ENCODE measurements at places on chromosomes 7 and 10. TPM values are rescaled to one million over a fixed set of nuclear protein-coding genes. Genes with fewer than 3 reads are reported as not detected.

The NEUROD6 gene
- total RNA-seq = not detected

DNA sequence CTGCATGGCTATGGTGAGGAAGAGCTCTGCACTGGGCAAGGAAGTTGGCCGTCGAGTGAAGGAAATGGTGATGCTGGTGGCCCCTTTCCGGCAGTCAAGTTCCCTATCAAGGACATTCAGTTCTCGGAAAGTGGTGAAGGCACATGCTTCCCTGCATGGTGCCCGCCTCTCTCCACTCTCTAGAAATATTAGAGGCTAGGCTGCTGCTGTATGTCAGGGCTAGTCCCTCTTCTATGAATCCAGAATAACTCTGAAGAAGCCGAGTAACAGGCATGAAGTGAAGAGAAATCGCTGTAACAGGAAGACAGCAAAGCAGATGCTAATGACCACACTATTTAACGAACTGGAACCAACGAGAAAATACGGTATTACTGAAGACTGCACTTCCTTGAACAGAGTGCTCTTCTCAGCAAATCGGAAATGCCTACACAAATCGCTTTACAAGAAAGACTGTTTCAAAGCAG is 5.4 kb downstream of the IDI1 start:
- peak overlapping the region; percentile 16 for H3K4me3 ChIP-seq
- peaks cover 17% of the 10 kb centered on the region for H3K36me3 ChIP-seq
- H3K27me3 ChIP-seq = no peaks in the 10 kb centered on the region
- DNase-seq = no peak

DNA sequence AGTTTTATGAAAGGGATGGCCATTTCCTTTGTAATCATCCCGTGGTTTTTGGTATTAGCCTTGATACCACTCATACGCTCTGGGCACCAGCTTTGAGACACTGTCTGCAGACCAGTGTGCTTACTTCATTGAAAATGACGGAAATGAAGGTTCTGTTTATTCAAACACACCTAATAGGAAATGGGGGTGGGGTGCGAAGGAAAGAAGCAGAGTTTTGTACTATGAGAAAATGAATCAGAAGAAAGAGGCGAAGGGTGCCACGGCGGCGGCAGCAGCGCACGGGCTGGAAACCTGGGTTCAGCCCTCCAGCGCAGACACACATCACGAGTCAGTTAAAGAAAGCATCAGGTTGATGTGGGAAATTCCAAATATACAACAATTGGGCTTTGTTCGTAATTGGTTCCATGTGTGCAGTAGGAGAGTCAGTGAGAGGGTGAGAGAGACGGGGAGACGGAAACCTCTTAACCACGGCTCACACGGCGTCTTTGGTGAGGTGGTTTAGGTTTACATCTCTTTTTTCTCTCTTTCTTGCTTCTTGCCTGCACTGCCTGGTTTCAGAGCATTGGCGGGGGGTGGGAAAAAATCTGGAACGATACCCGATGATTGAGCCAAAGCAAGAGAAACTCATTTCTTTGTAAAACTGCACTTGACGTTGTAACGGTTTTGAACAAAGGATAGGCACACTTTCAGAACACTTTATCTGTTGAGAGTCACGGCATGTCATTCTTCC is 321.2 kb downstream of the FRMD4A start:
- H3K27ac ChIP-seq = peak overlapping the region; percentile 8
- H3K4me1 ChIP-seq = peaks cover 32% of the 10 kb centered on the region
- no peaks in the 10 kb centered on the region for H3K36me3 ChIP-seq
- no peaks in the 10 kb centered on the region for H3K27me3 ChIP-seq

GRCh38 chr7:28178599-28178998 is 2.0 kb downstream of the JAZF1 start:
- H3K4me1 ChIP-seq = peaks cover 12% of the 10 kb centered on the region
- no peak overlapping the region for H3K27ac ChIP-seq
- H3K27me3 ChIP-seq = no peaks in the 10 kb centered on the region
- H3K4me3 ChIP-seq = no peak overlapping the region
- no peaks in the 10 kb centered on the region for H3K36me3 ChIP-seq

GRCh38 chr10:99908512-99908911 is 101.2 kb downstream of the DNMBP start:
- H3K36me3 ChIP-seq = no peaks in the 10 kb centered on the region
- no peak overlapping the region for H3K4me3 ChIP-seq
- H3K27ac ChIP-seq = no peak overlapping the region

- no peaks in the 10 kb centered on the region for H3K27me3 ChIP-seq
- no peak overlapping the region for H3K4me3 ChIP-seq
- peaks cover 72% of the 10 kb centered on the region for H3K36me3 ChIP-seq
- H3K27ac ChIP-seq = no peak overlapping the region
Measured at GRCh38 chr10:11298116-11298515, 280.4 kb downstream of the CELF2 start.

DNA sequence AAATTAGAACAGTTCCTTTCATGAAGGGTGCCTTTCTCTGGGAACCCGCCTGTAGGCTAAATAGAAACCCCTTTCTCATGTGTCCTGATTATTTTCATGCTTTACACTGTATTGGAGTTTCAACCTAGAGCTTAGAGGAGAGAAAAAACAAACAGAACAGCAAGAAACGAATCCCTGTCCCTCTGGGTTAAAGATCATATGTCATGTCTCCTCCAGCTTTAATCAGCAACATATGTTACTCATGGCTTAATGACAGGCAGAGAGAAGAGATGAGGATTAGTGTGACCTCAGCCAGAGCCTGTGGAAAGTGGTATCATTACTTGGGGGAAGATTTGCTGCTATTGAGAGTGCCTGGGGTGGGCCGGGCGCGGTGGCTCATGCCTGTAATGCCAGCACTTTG is 32.1 kb downstream of the CRCP start:
- no peaks in the 10 kb centered on the region for H3K27me3 ChIP-seq
- peaks cover 29% of the 10 kb centered on the region for H3K36me3 ChIP-seq
- H3K4me3 ChIP-seq = no peak overlapping the region
- no peak overlapping the region for H3K27ac ChIP-seq
- no peak for DNase-seq

DNA sequence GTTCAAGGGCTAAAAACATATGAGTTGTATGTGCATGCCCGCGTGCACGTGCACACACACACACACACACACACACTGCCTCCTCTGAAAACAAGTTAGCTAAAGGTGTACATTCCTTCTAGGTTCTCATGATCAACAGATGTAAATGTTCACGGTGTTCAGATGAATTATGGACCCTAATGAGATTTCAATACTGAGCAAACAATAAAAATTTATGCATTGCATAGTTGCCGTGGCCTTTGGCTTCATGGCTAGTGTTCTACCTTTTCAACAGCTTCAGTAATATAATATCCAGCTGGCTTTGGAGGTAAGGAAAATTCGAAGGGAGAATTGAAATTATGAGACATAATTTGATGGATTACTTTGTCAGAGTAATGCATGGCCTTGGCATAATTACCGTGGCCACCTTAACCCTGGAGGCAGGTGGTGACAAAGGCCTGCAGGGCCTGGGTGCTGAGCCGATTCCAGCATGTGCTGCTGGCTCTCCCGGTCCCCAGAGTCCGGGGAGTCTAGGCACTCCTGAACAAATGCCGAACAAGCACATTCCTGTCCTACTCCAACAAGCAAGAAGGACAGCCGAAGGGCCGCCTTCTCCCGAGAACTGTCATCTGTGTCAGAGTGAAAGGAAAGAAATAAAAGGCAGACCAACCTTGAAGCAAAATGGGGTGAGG is 166.6 kb upstream of the TCF7L2 start:
- no peak for DNase-seq
- H3K27ac ChIP-seq = no peak overlapping the region
- H3K27me3 ChIP-seq = no peaks in the 10 kb centered on the region
- no peaks in the 10 kb centered on the region for H3K36me3 ChIP-seq
- H3K4me1 ChIP-seq = no peaks in the 10 kb centered on the region
- H3K4me3 ChIP-seq = no peak overlapping the region

The UBN2 gene
- 13.6 TPM for total RNA-seq

DNA sequence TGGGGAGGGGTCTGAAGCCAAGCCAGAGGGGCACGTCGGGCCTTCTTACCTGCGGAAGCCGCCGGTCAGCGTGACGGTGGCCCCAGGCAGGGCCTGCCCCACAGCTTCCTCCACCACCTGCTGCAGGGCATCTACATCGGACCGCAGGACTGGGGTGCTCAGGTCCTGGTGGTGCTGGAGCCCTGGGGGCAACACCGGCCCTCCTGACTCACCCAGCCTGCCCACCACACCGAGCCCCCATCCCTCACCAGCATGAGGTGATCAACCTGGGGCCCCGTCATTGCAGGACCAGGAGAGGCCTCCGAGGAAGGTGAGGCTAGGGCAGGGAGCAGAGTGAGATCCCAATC is 8.0 kb downstream of the POLM start:
- H3K4me1 ChIP-seq = no peaks in the 10 kb centered on the region
- H3K27me3 ChIP-seq = no peaks in the 10 kb centered on the region
- no peak overlapping the region for H3K4me3 ChIP-seq
- H3K36me3 ChIP-seq = peaks cover 39% of the 10 kb centered on the region
- DNase-seq = no peak
- no peak overlapping the region for H3K27ac ChIP-seq
